Osteoblast (primary cell): ENCODE measurements at places on chromosomes 4 and X. TPM values are rescaled to one million over a fixed set of nuclear protein-coding genes. Genes with fewer than 3 reads are reported as not detected.
A peak's percentile ranks its signal among the peaks of the same experiment; 100 is the strongest.

DNA sequence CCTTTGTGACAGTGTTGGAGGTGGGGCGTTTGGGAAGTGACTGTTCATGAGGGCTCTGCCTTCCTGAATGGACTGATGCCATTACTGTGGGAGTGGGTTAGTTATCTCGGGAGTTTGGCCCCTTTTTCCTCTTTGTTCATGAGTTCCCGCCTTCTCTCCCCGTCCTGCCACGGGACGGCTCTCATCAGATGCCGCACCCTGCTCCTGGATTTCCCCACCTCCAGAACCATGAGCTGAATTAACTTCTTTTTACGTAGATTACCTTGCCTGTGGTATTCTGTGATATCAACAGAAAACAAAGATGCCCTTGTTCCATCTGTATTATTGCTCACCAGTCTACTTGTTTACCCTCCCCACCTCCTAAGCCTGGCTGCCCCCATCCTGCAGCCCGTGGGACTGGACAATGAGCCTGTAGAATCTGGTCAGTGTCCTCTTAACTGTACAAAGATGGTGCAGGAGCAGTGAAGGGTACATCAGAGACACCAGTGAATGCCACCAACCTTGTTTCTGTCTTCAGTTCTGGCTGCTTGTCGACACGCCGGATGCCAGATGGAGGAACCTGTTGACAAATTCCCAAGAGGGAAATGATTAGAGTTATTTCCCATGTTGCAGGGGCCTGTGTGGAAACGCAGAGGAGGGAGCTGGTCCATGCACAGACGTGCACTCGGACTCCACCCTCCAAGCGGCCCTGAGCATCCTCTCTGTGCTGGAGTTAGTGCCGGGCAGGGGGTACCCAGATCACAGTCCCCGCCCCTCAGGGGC lies 104.7 kb downstream of the ABLIM2 start:
- peak; percentile 45 for DNase-seq

DNA sequence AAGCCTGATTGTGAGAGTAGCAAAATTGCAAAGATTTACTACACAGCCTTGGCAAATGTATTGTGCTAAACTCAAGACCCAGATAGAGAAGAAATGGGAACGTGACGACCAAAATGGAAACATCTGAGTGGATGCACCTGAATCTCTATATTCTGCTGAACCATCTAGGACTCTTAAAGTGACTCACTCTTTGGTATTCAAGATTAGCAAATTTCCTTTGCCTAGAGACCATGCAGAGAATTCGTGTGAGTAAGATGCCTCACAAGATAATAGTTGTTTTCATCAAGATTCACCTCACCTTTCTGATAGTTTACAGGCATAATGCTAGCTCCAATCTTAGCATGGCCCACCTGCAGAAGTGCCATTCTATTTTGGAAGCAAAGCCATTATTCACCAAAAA lies 14.4 kb upstream of the ATOH1 start:
- DNase-seq: no peak

GRCh38 chr4:112201915-112202505 lies 29.6 kb upstream of the AP1AR start:
- no peak for DNase-seq

Gene NDUFB11
- 43.1 and 45.4 TPM in 2 replicates for total RNA-seq

Gene HUWE1
- 108 and 116 TPM in 2 replicates for total RNA-seq

Gene GYPA
- not detected in 2 replicates for total RNA-seq

Gene LGI2
- under 0.01 TPM in 2 replicates for total RNA-seq

DNA sequence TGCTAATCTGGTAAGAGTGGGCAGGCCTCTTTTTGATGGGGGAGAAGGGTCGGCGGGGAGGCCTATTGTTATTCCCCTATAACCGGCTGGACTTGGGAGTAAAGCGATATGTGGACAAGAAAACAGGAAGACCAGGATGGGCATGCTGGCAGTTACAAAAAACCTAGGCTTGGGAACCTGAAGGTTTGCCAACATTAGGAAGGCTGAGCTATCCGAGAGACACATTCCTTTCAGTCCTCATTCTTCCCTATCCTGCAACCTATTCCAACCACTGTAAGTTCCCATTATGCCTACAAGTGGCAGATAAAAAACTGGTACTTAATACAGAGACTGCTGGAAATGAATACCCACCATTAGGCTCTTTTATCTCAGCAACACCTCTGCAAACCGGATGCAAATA lies 32.4 kb upstream of the CT47C1 start:
- peak; percentile 59 for DNase-seq

- DNase-seq: no peak
Observed at GRCh38 chr4:89054627-89055026, 2.4 kb downstream of the FAM13A start.

Gene IL3RA
- total RNA-seq: 0.72 and 0.88 TPM in 2 replicates

GRCh38 chr4:121154103-121154515 lies 10.0 kb downstream of the TNIP3 start:
- no peak for DNase-seq

Gene PAGE5
- not detected in 2 replicates for total RNA-seq

- DNase-seq: no peak
Observed at GRCh38 chr4:43547561-43547960, 655.0 kb downstream of the GRXCR1 start.

DNA sequence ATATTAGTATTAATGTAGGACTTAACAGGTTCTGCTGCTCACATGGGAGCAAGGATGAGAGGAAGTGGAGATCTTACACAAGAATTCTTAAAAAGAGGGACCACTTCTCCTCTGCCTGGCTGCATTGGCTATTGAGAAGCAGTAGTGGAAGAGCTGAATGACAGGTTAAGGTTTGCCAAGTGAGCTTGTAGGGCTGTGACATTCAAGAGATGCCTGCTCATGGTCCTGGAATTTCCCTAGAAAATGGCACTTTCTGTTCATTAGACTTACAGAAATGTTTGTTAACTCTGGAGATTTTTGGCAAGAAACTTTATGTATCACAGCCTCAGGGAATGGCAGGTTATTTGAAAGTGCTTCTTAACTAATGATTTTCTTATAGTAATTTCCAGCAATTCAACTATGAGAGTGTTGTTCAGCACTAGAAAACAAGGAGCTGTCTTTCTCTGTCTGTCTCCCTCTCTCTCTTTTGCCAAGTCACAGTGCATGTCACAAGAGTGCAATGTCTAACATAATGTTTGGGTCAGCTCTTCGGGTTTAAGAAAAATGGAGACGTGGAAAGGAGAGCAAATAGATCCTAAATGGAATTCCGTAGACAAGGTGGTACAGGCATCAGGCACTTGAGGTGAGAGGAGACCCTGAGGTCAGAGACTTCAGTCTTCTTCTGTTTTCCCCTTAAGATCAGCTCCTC lies 8.3 kb upstream of the NAP1L5 start:
- no peak for DNase-seq

Gene MAOB
- total RNA-seq: 0.29 and 0.72 TPM in 2 replicates

Gene FGA
- not detected in 2 replicates for total RNA-seq

DNA sequence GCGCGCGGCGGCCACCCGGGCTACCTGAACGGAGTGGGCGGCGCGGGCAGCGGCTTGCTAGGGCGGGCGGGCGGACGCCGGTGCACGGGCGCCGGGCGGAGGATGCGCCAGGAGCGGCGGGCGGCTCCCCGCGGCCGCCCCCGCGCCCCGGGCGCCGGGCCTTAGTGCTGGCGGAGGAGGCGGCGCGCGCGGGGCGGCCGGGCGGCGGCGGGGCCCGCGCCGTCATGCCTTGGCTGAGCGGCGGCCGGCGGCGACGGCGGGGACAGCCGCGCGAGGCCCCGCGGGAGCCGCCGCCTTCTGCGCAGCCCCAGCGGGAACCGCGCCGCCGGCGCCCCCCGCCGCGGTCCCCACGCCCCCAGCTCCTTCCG lies 48.2 kb downstream of the CLDN34 start:
- DNase-seq: no peak

- no peak for DNase-seq
Observed at GRCh38 chr4:138707746-138708677, 307.6 kb upstream of the NOCT start.

Gene SHISA3
- total RNA-seq: not detected in 2 replicates

- DNase-seq: no peak
Observed at GRCh38 chr4:79209081-79209480, 116.8 kb downstream of the NAA11 start.

Gene SHROOM3
- 9.4 and 9.8 TPM in 2 replicates for total RNA-seq

- no peak for DNase-seq
Observed at GRCh38 chrX:94831364-94831763, 1157.4 kb downstream of the FAM133A start.

GRCh38 chrX:72126539-72127140 lies 5.1 kb downstream of the RTL5 start:
- peak; percentile 97 for DNase-seq

Gene TKTL2
- total RNA-seq: not detected in 2 replicates

DNA sequence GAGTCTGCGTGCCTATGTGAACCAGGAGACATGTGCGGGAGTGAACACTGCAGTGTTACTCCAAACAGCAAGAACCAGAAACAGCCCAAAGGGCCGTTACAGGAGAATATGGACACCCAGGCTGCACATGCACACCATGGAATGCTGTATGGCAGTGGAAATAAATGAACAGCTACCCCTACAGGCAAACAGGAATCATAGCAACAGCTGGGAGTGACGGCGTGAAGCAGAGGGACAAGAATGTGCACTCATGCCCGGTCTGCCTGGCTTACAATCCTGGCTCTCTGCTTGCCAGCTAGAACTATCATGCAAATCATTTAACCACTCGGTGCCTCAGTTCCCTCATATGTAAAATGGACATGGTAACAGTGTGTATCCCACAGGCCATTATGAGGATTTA lies 16.6 kb downstream of the GPKOW start:
- DNase-seq: peak; percentile 83

Gene GPC4
- 8.3 TPM in 2 replicates for total RNA-seq

Gene CDKL2
- total RNA-seq: 0.72 and 0.88 TPM in 2 replicates

Gene FAM9B
- total RNA-seq: not detected in 2 replicates

GRCh38 chr4:93761286-93761685 lies 67.3 kb upstream of the ATOH1 start:
- DNase-seq: no peak

Gene FRG2
- not detected in 2 replicates for total RNA-seq
